HCT116 (cell line): ENCODE measurements at places on chromosomes 5 and 9.

DNA sequence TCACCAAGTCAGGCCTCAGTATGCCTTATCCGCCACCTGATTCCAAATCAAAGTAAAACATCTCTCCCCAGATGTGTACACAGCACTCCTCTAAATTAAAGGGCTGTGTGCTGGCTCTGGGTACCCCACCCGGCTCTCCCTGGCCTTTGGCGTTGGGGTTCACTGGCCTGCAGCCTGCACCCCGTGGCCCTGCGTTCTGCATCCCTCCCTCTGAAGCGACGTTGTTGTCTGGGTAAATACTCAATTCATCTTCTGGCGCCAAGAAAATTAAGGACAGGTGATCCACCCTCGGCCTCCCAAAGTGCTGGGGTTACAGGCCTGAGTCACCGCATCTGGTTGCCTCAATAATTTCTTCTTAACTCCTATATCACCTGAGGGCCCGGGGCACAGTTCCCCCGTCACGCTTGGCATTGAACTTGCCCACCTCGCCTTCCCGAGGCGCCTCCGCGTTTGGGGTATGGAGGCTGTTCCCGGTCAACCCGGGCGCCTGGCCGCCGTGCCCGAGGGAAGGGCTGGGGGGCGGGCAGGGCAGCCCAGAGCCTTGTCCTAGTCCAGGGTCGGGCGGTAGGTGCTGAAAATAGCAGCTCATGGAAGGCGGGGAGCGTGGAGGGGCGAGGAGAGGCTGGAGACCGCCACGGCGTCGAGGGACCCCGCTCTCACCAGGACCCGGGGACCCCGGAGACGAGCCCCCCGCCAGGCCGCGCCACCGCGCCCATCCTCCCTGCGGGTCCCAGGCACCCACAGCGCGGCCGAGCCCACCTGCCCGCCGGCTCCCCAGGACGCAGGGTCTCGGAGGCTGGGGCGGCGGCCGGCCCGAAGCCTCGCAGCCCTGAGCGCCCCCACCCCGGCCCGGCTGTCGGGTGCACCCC, 531 bp downstream of the ABO start:
- DNase-seq = no peak

DNA sequence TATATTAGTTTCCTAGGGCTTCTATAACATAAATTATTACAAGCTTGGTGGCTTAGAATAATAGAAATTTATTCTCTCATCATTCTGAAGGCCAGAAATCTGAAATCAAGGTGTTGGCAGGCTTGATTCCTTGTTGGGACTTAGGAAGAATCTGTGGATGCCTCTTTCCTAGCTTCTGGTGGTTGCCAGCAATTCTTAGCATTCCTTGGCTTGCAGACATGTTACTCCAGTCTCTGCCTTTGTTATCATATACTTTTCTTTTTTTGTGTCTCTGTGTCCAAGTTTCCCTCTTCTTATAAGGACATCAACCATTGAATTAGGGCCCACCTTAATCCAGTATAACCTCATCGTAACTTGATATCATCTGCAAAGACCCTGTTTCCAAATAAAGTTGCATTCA, 31.4 kb downstream of the CTNNA1 start:
- DNase-seq = no peak

DNA sequence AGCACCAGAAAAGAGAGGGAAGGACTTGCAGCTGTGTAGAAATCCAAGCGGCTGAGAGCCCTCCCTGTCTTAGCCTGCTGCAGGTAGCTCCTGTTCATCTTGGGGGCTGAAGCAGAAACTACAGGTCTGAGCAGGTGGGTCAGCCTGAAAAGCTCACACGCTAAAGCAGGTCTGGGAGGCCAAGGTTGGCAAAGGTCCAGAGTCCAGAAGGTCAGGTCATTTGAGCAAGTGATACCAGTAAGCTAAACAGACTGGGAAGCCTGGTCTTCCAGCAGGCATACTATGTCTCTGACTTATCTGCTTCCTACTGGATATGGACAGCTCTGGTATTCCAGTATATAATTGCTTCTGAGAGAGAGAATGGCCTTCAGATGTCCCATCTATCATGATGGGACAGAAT, 26.2 kb downstream of the PTCD2 start:
- DNase-seq = no peak

DNA sequence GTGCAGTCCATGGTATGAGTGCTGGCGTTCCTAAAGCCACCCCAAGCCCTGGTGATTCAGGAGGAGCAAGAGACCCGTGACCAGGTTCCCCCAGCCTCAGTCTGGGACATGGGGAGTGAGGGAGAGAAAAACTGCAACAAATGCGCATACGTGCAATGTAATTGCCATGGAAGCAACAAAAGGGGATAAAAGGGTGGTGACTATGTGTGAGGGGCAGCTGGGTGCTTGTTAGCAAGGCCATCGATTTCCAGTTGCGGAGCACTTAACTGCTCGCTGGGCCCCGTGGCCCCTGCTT, 709 bp upstream of the SH3PXD2B start:
- DNase-seq = no peak

DNA sequence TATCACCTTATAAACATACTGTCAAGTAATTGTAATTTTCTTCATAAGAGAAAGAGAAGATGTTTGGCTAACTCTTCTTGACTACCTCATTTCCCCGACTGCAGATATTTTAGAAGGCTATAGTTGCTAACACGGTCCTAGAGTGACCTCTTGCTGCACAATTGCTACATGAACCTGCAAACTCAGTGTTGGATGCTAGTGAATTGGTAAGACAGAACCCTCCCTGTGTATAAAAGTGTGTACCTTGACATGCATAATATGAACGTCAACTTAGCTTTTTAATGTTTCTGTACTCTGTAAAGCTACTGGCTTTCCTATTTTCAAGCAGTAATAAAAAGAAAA, 46.7 kb upstream of the CER1 start:
- peak; percentile 10 for DNase-seq

DNA sequence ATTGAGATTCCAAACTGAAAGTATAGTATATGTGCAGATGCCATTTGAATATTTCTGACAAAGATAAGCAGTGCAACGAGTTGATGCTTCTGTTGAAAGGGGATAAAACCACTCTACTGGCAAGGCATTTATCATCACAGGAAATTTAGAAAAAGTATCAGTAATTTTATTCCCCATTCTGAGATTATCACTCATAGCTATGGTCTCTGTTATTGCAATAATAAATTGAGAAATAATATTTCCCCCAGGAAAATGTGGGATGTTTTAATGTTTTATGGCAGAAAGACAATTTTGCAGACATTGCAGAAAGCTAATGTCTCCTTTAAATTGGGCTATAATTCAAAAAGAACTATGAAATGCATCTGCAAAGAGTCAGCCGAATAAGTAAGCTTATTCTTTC, 1612.7 kb upstream of the ACO1 start:
- DNase-seq = no peak

- DNase-seq = no peak
These were observed 76.6 kb downstream of the FBXO4 start for GRCh38 chr5:42001673-42002072.

DNA sequence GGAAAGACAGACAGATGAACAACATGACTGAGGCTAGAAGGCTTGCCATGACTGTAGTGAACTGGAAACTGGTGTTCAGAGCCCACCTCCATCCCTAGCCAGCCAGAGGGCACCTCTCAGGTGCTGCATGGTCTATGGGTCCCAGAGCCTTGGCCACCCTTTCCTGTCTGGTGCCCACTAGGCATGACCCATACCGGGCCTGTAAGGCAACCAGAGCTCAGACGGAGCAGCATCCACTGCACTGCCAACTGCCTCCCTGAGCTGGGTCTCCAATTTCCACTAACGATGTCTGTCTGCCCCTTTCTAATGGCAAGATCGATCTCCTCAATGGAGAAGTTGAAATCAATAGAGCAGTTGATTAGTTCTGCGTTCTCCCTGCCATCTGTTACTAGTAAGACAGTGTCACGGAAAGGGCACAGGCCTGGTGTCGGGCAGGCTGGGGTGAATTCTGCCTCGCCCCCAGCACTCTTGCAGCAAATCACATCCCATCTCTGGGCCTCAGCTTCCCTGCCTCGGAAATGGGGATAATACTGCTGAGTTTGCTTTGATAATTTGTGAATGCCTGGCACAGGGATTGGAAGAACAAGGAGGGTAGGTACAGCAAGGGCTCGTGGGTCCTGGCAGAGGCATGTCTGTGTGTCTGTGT, 172.3 kb upstream of the MVB12B start:
- DNase-seq = no peak

DNA sequence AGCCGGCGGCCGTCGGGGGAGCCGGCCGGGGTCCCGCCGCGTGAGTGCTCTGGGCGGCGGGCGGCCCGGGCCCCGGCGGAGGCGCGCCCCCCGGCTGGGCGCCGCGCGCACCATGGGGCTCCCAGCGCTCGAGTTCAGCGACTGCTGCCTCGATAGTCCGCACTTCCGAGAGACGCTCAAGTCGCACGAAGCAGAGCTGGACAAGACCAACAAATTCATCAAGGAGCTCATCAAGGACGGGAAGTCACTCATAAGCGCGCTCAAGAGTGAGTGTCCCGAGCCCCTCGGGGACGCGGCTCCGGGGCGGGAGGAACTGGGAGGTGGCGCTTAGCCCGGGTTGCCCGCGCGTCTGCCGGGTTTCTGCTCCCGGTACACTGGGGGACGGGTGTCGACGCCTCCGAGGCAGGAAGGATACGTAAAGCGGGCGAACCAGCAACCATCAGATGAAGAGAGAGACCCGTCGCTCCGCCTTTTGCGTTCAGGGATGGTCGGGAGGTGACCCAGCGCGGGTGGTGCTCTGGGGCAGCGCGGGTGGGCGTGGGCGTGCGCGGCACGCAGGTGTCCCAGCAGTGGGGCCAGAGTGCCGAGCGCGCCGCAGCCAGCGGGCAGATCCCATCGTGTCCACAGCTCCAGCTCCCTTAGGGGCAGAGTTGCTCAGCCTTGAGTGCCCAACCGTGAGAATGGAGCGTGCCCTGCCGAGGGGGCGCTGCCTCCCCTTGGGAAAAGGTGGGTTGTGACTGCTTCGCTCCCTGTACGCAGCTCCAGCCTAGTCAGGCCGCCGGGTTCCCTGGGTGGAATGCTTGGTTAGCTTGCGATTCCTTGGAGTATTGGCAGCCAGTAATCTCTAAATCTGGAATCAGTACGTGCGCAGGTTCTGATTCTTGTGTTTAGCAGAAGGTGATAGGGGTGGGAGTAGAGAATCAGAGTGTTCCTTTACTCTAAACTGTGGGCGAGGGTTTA, 753 bp downstream of the ARHGAP26 start:
- DNase-seq = no peak

- DNase-seq = no peak
These were observed 56.7 kb upstream of the EQTN start for GRCh38 chr9:27353474-27354229.

DNA sequence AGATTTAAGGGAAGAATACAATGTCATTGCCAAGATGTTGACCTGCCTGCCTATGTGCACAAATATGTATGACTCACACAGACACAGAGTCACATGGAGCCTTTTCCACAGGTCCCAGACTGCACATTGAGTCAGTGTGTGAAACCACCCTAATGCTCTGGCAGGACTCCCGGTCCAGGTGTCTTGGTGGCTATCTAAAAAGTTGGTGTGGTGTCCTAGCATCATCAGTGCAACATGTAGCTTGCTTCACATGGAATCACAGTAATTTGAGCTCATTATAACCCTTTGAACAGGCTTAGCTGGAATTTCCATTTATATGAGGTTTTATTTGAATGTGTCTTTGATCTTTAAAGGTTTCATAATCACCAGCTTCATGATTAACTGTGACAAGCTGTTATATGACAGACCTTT, 10.7 kb downstream of the IFNA5 start:
- peak; percentile 81 for DNase-seq

GRCh38 chr5:141633871-141634561, 2.6 kb downstream of the HDAC3 start:
- DNase-seq = no peak

- no peak for DNase-seq
These were observed 476.8 kb downstream of the LRRC70 start for GRCh38 chr5:63055421-63055820.

DNA sequence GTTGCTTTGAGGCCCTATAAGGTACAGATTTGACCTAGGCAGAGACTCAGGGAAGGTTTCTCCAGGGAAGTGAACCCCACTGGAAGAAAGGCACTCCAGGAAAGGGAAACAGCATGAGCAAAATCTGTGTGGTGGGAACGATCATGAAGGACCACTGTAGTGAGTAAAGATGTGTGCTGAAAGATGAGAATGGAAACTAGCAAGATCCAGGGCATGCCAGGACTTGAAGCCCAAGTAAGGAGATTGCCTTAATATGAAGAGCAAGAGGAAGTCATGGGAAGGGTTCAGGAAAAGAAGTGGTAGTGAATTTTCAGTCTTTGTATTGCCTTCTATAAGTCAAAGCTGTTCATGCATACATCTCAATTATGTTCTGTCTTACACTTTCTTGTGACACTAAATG, 55.2 kb upstream of the SLIT3 start:
- no peak for DNase-seq
